T-helper 17 cell (primary cell): ENCODE measurements at places on chromosomes 12 and 14. TPM values are rescaled to one million over a fixed set of nuclear protein-coding genes. Genes with fewer than 3 reads are reported as not detected.

- no peak for DNase-seq
Observed at GRCh38 chr14:103537175-103537990, 8.4 kb downstream of the TRMT61A start.

- DNase-seq, result no peak
Observed at GRCh38 chr14:104770851-104771272, 17.9 kb downstream of the SIVA1 start.

- DNase-seq, result no peak
Observed at GRCh38 chr14:104394409-104394851, 185.1 kb upstream of the C14orf180 start.

DNA sequence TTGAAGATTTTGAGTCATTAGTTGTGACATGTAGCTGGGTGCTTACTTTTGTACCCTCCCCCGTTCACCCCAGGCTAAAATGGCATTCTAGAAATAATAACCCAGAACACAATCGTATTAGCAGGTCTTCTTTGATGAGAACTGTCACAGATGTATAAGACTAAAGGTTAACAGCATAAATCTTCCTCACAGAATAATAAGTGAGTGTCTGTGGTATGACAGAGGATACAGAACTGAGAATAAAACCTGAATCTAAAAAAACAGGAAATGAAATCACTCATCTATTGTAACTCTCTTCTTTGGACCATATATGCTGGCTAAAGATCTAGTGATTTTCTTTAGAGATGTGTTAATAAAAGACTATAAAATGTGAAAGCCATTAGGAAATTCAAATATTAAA is 746.6 kb downstream of the LRFN5 start:
- no peak for DNase-seq

- no peak for DNase-seq
Observed at GRCh38 chr12:116916122-116916521, 5.4 kb downstream of the FBXW8 start.

GRCh38 chr12:52415870-52416750 is 10.0 kb upstream of the KRT82 start:
- no peak for DNase-seq

- no peak for DNase-seq
Observed at GRCh38 chr12:26276709-26277108, 81.3 kb downstream of the SSPN start.

GRCh38 chr12:72077111-72077820 is 138.6 kb downstream of the TPH2 start:
- no peak for DNase-seq

- no peak for DNase-seq
Observed at GRCh38 chr12:13099066-13099843, 4.2 kb downstream of the GSG1 start.

GRCh38 chr12:113366827-113367226 is 8.4 kb downstream of the PLBD2 start:
- no peak for DNase-seq

Gene SMIM41
- not detected for total RNA-seq

Gene PLCZ1
- total RNA-seq, result not detected

Gene CISTR
- not detected for total RNA-seq

Gene ANKS1B
- total RNA-seq, result 0.35 TPM
